ENCODE measurements at places on chromosomes 1 and 21.

GRCh38 chr1:48794816-48795215, 18.1 kb upstream of the BEND5 start:
- no peak for DNase-seq

GRCh38 chr1:242828828-242829227, 304.3 kb upstream of the PLD5 start:
- no peak for DNase-seq

- DNase-seq = no peak
These were observed 156.0 kb upstream of the TIAM1 start for GRCh38 chr21:31500071-31500470.

DNA sequence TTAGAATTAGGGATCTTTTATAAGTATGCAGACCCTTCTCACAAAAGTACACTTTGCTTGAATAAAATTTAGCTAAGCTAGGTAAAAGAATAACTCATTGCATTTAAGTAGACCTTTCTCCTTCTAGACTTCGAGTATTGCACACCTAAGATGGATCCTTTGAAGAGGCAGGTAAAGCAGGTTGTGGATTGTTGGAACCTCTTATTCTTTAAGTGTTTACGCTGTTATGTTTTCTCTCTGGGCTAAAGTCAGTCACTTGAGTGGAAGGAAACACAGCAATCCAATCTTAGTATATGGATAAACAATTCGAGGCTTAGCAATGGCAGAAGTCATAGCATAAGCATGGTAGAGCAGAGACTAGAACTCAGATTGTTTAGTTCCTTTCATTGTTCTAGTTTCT, 11.4 kb downstream of the MAGI3 start:
- DNase-seq = no peak

DNA sequence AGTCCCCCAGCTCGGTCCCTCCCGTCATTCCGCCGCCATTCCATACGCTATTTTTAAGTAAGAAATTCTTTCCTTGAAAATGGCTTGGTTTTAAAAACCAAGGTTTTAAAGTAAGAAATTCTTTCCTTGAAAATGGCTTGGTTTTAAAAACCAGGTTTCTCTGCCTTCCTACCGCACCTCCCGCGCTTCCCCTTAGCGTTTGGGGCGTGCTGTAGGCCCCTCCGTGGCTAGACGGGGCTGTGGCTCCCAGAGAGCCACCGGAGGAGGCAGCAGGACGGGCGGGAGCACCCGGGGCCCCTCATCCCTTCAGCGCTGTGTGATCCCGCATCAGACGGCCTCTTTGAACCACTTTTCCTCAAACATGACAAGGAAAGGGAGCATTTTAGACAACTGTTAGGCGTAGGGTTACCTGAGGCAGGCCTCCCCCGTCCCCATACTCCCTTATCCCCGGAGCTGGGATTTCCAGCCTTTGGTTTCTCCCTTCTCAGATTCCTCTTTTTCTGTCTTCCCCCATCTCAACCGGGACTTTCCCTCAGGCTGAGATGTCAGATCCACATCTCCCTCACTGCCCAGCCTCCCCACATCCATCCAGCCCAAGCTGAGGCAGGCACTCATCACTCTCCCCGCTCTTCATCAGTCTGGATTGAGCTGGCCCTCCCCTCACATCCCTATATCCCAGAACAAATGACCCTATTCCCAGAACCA, 541 bp upstream of the CD58 start:
- no peak for DNase-seq

DNA sequence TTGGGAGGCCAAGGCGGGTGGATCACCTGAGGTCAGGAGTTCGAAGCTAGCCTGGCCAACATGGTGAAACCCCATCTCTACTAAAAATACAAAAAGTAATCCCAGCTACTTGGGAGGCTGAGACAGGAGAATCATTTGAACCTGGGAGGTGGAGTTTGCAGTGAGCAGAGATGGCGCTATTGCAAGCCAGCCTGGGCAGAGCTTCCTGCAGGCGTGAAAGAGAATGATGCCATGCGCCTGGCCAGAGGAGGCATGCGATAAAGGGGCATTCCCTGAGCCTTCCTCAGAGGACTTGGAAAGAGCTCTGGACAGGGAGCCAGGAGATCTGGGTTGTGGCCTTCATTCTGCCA, 3.2 kb downstream of the E2F2 start:
- no peak for DNase-seq

DNA sequence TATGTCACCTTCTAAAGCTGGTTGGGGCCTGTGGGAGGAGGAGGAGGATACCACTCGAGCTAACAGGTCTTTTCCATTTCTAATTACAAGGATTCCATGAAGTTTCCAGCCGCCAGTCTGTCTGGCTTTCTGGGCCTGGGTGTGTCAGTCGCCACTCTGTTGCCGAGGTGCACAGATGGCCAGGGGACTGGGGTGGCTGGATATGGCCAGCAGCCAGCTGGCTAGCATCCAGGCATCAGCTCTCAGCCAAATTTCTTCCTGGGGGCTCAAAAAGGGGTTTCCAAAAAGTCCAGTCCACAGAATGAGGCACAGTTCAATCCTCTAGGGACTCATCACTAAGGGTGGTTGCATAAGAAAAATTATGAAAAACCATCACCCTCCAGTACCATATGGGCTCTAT, 32.4 kb downstream of the ITPKB start:
- no peak for DNase-seq

- DNase-seq = no peak
These were observed 72.5 kb upstream of the VAMP3 start for GRCh38 chr1:7698641-7699040.

DNA sequence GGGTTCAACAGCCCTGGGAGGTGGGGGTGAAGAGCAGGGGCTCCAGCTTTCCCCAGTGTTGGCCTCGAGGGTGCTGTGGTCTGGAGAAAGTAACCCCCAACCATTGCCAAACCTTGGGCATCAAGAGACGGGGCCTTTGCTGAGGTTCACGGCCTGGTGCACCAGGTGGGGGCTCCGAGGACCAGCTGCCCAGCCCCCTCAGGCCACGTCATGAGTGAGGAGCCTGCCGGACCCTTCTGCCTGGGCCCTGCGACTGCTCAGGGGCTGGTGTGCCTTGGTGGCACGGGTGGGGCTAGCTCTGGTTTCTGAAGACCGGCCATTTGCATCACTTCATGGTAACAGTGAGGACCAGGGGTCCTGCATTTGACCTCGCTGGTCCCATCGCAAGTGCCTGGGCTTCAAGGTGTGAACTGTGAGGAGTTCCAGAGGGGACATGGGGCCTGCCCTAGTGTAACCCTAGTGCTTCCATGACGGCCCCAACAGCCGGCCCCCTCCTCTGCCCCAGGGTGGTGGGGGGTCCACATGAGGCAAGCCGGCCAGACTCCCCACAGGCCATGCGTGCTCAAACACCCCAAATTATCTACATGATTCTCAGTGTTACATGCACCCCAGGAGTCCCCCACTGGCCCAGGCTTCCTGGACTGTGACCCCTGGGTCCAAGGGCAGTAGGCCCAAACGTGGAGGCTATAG, 13.5 kb downstream of the MORN1 start:
- no peak for DNase-seq

DNA sequence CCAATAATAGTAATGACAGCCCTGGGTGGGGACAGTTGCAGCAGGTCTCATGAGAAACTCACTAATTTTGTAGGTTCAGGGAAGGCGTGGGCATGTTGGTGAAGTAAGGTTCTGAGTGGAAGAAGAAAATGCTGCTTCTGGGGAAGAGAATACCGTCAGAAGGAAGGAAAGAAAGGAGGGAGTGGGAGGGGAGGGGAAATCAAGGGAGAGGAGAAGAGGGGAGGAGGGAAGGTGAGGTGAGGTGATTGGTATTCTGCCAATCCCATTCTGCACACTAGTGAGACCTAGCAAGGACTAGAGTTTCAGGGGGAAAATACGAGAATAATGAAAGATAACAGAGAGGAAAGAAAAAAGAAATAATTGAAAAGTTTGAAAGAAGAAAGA, 32.4 kb upstream of the MGST3 start:
- DNase-seq = no peak

- DNase-seq = no peak
These were observed 34.4 kb downstream of the ADGRL2 start for GRCh38 chr1:81834921-81835698.

- peak; percentile 93 for DNase-seq
These were observed at the start of gene CACYBP for GRCh38 chr1:174999936-175000696. TSS of gene CACYBP (plus strand) at chr1:174999947. CDS start at chr1:175000181, 234 bp downstream.

DNA sequence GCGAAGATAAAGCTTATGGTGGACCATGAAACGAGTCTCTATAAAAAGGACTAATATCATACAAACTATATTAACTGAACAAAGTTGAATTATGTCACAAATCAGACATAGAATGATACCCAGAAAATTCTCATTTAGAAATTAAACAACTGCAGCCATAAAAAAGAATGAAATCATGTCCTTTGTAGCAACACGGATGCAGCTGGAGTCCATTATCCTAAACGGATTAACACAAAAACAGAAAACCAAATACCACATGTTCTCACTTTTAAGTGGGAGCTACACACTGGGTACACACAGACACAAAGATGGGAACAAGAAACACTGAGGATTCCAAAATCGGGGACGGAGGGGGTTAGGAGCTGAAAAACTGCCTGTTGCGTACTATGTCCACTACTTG, 11.5 kb downstream of the COP1 start:
- no peak for DNase-seq

DNA sequence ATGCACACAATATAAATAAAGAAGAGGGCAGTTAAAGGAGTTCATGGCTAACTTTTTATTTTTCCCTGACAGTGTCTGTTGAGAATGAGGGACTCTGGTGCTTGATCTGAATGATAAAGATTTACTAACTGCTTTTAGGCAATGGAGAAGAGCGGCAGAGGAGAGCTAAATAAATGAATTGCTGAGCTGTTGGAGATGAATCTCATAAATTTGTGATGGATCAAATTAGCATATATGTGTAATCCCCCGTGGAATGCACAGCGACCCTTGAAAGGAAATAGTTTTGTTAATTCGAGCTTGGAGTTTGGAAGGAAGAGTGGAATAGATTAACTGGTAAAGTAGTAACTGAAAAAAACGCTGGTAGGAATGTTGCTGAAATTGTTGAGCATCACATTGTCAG, 40.2 kb downstream of the HMCN1 start:
- DNase-seq = no peak

Measured in vagina (tissue), 2 donors.